Heart left ventricle (tissue), 16 donors: ENCODE measurements at places on chromosomes 2 and 18.

GRCh38 chr2:3022841-3023372, 354.7 kb downstream of the EIPR1 start:
- DNase-seq = no peak

- no peak for DNase-seq
These were observed 831.1 kb downstream of the GALR1 start for GRCh38 chr18:78080761-78081160.

DNA sequence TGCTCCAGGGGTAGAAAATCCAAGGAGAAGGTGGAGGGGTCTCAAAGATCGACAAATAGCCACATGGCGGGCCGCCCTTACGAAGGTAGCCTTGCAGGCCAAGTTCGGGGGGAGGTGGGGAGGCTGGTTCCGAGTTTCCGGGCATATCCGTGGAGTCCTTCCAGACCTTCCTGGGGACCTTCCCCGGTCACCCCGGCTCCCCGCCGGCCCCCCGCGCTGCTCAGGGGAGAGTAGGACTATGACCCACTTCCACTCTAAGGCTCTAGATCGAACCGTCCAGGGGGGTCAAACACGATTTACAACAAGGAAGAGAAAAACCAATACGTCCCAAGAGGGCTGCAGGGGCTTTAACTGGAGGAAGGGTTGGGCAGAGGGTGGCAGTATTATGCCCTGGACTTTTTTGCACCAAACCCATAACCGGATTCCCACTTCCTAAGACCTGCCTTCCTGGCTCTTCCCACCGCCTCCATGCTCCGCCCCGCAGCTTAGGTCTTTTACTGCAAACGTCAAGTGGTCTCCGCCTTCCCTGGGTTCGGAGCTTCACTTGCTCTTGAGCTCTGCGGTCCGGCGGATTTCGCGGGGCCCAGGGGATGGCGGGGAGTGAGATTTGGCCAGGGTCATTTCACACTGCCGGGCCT, 779 bp upstream of the LYPD6 start:
- DNase-seq = peak; percentile 47

GRCh38 chr18:48733643-48734253, 194.9 kb downstream of the CTIF start:
- DNase-seq = peak; percentile 70
